ENCODE measurements at places on chromosomes 4 and X.

DNA sequence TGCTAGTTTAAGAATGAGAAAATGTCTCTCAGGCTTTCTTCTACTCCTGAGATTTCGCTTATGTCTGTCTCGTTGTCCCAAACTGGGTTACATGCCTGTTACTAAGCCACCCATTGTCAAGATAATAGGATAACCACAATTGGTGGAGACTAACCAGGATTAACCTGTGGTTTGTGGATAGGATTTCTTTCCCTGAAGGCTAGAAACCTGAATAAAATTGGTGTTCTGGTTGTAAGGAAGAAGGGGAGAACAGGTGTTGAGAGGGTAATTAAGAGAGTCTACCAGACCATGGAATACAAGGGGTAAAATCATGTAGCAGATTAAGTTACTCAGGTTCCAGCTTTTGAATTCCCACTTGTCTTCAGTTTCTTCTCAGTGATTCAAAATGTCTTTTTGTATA lies 225.4 kb downstream of the CPE start:
- DNase-seq = no peak

- DNase-seq = peak; percentile 6
Observed at GRCh38 chr4:70183168-70183939, 12.2 kb upstream of the ODAM start.

- no peak for DNase-seq
Observed at GRCh38 chr4:83947830-83948193, 411.9 kb downstream of the GPAT3 start.

DNA sequence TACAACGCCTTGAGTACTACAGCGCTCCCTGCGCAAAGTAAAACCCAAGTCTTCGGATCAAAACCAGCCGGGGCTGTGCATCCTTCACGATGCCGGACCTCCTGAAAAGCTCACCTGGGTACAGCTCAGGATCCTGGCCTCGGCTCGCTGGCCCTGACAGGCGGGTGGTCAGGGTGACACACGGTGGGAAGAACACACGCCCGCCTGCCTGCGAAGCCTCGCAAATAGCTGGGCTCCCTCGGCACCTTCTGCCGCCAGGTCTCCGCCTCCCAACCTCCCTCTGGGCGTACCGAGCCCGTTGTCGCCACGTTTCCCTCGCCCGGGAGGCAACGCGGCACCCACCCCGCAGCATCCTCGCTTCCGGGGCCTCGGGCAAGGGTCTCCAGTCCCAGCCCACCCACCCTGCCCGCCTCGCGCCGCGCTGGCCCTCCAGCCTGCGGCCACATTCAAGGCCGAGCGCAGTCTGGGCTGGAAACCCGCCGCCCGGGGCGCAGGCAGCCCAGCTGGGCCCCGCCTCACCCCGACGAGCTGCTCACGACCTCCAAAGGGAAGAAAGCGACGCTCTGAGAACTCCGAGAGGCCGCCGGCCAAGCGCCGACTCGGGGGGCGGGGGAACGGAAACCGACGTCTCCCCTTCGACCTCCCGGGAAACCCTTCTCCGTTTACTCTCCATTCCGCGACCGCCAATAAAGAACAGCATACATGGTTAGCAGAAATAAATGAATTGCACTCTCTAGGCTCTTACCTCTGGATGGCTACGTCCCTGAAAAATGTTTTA lies 511 bp downstream of the PPM1K start:
- peak; percentile 52 for DNase-seq

GRCh38 chr4:24820541-24820940 lies 25.2 kb downstream of the SOD3 start:
- DNase-seq = no peak

- no peak for DNase-seq
Observed at GRCh38 chr4:129526812-129527211, 430.9 kb downstream of the C4orf33 start.

DNA sequence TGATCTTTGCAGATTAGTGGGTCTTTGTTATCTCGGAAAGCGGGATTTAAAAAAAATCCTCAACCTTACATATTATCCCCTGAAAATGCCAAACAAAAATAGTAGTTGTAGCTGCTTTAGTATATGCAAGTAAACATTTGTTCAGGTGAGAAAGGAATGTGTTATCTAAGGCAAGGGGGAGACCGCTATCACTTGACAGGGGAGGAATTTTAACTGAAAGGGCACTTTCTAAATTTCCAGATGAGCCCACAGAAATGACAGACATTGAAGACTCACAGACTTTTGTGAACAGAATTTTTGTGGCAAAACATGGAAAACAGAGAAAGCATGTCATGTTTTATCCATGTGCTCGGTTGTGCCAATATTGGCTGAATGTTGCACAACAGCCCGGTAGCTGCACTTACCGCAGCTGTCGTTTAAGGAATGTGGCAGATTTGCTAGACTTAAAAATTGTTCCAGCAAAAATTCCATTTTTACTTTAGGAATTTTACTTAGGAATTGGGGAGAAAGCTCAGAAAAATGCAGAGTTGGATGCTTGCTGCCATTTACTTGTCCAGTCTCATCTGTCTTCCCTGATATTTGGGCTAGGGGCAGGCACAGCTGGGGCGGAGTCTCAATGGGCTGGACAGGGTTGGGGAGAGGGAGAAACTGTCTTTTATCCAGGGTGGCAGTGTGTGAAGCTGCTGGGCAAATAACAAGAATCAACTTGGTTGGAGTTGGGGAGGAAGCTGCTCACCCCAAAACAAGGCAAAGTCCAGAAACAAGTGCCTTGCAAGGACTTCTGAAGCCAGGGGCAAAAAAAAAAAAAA lies 94.6 kb upstream of the RPS6KA3 start:
- no peak for DNase-seq

DNA sequence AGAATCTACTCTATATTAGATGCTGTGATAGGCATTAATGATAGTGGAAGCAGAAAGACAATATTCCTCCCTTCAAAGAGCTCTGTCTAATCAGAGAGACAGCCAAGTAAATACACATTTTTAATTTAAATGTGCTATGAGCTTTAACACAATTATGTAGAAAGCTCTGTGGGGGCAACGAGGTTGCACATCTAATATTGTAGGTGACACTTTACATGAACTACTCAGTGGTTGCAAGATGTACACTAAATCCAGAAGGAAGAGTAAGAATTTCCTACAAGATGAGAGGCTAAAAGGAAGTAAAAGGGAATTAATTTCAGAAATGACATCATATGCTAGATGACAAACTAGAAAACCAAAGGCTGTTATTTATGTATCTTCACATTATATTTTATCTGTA lies 120.9 kb downstream of the SPCS3 start:
- no peak for DNase-seq

DNA sequence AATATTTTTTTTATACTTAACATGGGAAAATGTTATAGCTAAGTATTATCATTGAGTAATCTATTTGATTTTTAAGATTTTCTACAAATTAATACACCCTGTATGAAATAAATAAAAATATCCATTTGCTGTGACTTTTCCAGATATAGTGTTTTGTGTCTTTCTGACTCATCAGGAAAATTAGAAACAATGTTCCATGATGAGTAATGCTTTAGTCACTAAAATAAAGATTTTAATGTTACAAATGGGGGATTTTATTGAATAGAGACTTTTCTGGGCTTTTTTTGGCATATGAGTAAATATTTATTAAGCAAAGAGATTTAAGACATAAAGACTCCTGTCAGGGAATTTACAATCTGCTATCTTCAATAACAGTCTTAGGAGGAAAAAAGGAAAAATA lies 279.2 kb upstream of the NOCT start:
- no peak for DNase-seq

DNA sequence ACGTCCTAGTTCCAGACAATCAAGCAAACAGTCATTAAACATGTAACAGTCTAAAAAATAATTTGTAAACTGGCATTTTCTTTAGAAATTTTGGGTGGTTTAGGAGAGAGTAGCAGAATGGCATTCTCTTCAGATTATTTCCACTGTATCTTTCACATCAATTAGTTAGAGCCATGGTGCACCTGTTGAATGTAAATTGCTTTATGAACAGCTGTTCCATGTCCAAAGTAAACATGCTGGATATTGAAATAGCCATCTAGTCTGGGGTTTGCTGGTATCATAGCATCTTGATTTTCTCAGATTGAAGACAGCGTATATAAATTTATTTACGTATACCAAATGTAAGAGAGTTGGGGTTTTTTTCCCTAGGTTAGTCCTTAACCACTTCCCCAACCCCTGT lies 143.6 kb downstream of the RCHY1 start:
- no peak for DNase-seq

- DNase-seq = no peak
Observed at GRCh38 chr4:160709026-160709425, 1454.8 kb downstream of the FSTL5 start.

- peak; percentile 98 for DNase-seq
Observed at GRCh38 chr4:139177049-139177868, at the start of gene ELF2. Gene ELF2 (minus strand): TSS chr4:139177218. CDS start chr4:139137701, 39,517 bp downstream.

DNA sequence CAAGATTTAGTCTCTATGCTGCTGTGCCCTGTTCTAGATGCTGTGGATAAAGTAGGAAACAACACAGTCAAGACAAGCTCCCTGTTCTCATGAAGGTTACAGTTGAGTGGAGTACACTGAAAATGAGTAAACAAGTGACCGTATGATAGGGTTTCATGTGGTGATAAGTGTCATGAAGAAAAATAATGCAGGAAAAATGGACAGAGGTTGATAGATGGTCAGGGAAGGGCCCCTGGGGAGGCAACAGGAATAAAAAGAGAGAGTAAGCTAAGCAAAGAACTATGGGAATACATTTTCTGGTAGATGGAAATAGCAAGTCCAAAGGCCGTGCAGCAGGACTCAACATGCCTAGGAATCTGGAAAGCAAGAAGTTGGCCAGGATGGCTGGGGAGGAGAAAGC lies 394.0 kb downstream of the DTHD1 start:
- DNase-seq = no peak

- no peak for DNase-seq
Observed at GRCh38 chrX:10783451-10783995, 163.1 kb upstream of the MID1 start.

DNA sequence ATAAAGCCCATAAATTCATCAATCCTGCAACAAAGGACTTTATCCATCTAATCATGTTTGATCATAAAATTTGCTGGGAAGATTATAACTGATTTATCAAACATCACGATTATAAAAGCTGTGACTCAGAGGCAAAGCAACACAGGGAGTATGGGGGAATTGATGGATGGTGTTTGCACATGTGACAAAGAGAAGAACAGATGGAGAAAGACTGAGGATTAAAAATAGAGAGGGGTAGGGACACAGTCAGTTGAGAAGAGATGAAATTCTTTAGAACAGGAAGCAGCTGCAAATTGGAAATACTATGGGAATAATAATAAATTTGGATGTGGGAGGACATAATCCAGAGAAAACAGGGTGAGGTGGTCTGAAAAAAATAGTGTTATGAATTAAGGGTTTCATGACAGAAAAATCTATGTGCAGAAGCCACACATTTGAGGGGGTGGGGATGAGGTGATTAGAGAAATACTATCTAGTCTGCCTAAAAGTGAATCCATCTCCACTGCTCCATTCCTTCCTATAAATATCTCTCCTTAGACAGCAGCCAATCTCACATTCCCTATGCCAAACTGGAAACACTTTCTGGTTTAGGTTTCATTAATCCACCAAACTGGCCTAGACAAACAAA lies 6.2 kb downstream of the PRR32 start:
- no peak for DNase-seq

GRCh38 chr4:143421609-143422008 lies 84.9 kb downstream of the GAB1 start:
- DNase-seq = no peak

GRCh38 chrX:136094962-136095361 lies 52.4 kb upstream of the FHL1 start:
- DNase-seq = no peak

- no peak for DNase-seq
Observed at GRCh38 chr4:159669094-159669493, 566.2 kb downstream of the RAPGEF2 start.

All from globus pallidus (tissue), 1 donor.